PC-3 (cell line): ENCODE measurements at places on chromosomes 3 and 15. TPM values are rescaled to one million over a fixed set of nuclear protein-coding genes. Genes with fewer than 3 reads are reported as not detected.

- no peak for DNase-seq
Observed at GRCh38 chr3:167691366-167691765, 37.6 kb upstream of the WDR49 start.

- no peak for DNase-seq
Observed at GRCh38 chr3:197890693-197891092, 59.3 kb upstream of the RPL35A start.

The FSTL1 gene
- total RNA-seq: 178 and 185 TPM in 2 replicates

DNA sequence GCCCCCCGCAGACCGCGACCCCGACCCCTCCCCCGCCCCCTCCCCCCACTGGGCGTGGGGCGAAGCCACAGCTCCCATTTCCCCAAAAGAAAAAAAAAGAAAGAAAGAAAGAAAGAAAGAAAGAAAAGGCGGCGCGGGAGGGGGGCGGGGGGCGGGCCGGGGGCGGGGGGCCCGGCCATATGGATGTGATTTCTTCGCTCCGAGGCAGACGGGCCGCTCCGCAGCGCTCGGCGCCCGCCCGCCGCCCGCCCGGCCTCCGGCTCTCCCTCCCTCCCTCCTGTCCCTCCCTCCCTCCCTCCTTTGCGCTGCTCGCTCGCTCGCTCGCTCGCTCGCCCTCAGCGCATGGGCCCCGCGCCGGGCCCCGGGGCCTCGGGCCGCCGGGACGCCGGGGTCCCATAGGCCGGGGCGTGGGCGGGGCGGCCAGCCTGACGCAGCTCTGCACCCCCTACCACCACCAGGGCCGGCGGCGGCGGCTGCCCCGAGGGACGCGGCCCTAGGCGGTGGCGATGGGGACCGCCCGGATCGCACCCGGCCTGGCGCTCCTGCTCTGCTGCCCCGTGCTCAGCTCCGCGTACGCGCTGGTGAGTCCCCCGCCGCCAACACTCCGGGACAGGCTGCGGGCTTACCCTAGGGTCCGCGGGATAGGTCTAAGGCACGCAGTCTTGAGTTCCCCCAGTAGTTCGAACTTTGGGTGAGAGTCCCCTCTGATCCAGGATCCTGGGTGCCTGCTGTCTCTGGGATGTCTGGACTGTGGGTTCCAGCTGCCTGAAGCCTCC lies 5.7 kb downstream of the PTH1R start:
- no peak for DNase-seq

The CEP19 gene
- 2.6 and 3.2 TPM in 2 replicates for total RNA-seq

The GP5 gene
- total RNA-seq: not detected in 2 replicates

The GATA2 gene
- total RNA-seq: 26.8 and 32.4 TPM in 2 replicates

The GP9 gene
- total RNA-seq: not detected in 2 replicates

DNA sequence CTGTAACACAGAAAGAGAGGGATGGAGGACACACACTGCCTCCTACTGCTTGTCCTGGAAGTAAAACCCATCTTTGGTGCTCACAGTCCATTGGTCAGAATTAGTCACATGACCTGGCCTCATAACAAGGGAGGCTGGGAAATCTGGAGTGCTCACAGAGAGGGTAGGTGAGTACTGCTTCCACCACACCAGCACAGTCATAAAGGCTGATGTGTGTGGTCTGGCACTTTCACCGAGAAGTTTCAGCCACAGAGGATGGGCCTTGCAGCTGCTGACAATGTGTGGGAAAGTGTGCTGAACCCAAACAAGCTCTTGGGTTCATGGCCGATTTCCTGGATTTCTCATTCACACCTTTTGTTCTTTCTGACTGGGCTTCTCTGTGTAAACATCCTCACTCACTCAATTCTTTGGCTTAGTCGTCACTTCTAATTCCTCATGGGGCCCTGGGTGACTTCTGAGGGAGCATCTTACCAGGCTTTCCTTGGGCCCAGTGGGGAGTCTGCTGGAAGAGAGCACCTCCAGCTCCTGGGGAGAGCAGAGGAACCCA lies 100.7 kb downstream of the ASB7 start:
- peak; percentile 70 for DNase-seq

GRCh38 chr3:46378426-46378942 lies 7.7 kb downstream of the CCR5 start:
- DNase-seq: peak; percentile 83

The GAP43 gene
- total RNA-seq: not detected in 2 replicates

DNA sequence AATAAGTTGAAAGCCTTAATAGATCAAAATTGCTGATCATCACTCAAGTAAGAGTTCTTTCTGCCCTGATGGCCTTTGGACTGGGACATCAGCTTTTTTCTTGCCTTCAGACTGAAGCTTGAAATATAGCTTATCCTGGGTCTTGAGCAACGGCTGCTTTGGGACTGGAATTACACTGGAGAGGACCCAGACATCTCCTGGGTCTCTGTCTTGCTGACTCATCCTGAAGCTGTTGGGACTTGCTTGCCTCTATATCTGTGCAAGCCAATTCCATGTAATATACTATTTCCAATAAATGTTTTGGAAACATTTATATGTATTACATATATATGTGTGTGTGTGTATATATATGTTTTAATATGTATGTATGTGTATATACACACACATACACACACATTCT lies 260.2 kb downstream of the PDZRN3 start:
- DNase-seq: no peak

- peak; percentile 86 for DNase-seq
Observed at GRCh38 chr15:33243869-33244268, 49.4 kb upstream of the FMN1 start.

DNA sequence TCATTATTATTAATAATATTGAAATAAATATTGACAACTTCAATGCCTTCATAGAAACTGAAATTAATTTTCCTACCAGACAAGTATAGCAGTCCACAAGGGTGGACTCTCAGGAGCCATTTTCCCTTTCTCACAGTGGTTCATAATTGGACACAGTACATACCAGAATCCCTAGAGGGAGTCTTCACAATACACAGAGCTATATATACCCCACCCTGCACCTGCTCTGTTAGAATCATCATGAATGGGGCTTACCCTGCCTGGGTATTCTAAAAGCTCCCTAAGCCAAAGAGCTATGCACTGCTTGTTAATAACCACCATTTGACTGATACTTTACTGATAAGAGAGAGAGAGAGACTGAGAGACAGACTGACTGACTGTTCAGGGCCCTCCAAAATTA lies 134.9 kb downstream of the FEZF2 start:
- no peak for DNase-seq

- DNase-seq: no peak
Observed at GRCh38 chr3:4680227-4680691, 187.1 kb downstream of the ITPR1 start.

- no peak for DNase-seq
Observed at GRCh38 chr3:170079536-170080165, 41.9 kb downstream of the GPR160 start.

The SLC2A2 gene
- total RNA-seq: not detected in 2 replicates

DNA sequence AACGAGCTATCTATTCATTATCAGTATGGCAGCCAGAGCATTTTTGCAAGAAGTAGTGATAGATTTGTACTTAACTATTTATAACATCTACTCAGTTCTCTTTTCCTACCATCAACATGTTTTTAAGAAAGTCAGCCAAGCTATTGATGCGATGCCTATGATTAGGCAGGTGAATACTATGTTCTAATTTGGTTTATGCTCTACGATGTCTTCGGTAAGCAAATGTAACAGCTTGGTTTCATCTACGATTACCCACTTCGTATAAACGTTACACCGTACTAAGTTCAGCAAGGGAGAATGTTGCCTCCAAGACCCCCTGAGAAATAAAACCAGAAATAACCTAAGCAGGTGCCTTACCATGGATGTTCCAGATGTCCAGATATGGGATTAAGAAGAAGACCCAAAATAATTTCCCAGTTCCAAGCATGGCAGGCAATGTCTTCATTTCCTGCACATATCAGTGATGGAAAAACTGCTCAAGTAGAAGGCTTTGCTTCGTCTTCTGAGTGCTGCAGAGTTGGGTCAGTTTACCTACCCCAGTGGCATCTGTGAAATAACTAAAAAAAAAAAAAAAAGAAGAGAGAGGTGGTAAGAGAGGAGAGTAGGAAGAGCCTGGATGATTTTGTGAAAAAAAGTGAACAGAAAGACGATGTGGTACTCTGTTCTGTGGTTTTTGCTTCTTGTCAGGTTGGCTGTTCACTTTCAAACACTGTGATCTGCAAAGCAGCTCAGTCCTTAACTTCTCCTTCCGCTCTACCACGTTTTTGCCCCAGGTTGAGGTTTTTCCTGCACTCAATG lies at the start of gene BTLA:
Gene BTLA, minus strand, starts transcription at position 559 of the 798 bp plus-strand sequence. Its CDS starts 114 bp downstream, at position 445.
- no peak for DNase-seq

The IL20RB gene
- total RNA-seq: 0.73 and 1.2 TPM in 2 replicates

The SYNM gene
- 9.9 and 15.6 TPM in 2 replicates for total RNA-seq

DNA sequence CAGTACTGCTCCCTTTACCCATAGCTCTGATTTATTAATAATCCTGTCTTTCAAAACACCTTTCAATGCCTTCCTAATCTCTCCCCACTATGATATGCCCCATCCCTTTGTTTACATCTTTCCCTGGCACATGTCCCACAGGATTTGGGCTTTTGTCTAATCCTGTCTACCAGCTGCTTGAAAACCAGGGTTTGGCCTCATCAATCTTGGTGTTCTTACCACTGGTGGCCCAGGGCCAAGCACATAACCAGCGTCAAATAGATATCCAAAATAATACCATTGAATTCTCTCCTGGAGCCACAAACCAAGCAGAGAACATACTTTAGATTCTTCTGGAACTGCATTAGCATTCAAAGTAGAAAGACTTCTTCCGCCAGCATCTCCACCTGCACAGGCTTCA lies 104.8 kb upstream of the PPP2R3A start:
- DNase-seq: no peak

- no peak for DNase-seq
Observed at GRCh38 chr3:154843647-154844046, 236.5 kb upstream of the MME start.
